Endothelial cell of umbilical vein (primary cell): ENCODE measurements at places on chromosomes 2 and 18. TPM values are rescaled to one million over a fixed set of nuclear protein-coding genes. Genes with fewer than 3 reads are reported as not detected.

DNA sequence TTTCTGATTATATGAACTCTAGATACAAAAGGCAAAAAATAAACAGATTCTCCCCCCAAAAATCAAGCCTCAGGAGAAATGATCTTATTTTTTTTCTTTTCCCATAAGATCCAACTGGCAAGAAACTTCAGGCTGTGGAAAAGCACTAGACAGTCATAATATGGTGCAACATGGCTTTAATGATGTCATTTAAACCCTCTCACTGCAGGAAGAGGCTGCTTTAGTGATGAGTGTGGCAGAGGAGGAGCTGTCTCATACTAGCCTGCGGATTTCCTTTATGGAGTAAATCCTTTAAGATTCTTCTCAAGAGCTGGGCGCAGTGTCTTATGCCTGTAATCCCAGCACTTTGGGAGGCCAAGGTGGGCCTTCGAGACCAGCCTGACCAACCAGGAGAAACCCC lies 83.3 kb upstream of the CD28 start:
- DNase-seq: no peak
- no peaks in the 10 kb centered on the region for H3K27me3 ChIP-seq
- H3K27ac ChIP-seq: no peak overlapping the region
- no peak overlapping the region for H3K4me3 ChIP-seq
- no peaks in the 10 kb centered on the region for H3K36me3 ChIP-seq
- no peaks in the 10 kb centered on the region for H3K4me1 ChIP-seq

- H3K4me1 ChIP-seq: peaks cover 4% of the 10 kb centered on the region
- H3K36me3 ChIP-seq: no peaks in the 10 kb centered on the region
- H3K4me3 ChIP-seq: no peak overlapping the region
- peak; percentile 30 for DNase-seq
- H3K27ac ChIP-seq: no peak overlapping the region
Observed at GRCh38 chr2:100733391-100734187, 86.3 kb upstream of the NPAS2 start.

The CIB4 gene
- polyA plus RNA-seq: not detected in 2 replicates

The SNORC gene
- 1.4 and 2.5 TPM in 2 replicates for polyA plus RNA-seq

The BMP10 gene
- polyA plus RNA-seq: not detected in 2 replicates
